RPMI7951 (cell line): ENCODE measurements at places on chromosomes 11 and 22. TPM values are rescaled to one million over a fixed set of nuclear protein-coding genes. Genes with fewer than 3 reads are reported as not detected.

The AAMDC gene
- 71.7 and 72.2 TPM in 2 replicates for total RNA-seq

GRCh38 chr22:38700270-38700788 lies 414 bp downstream of the JOSD1 start:
- peak; percentile 76 for DNase-seq

DNA sequence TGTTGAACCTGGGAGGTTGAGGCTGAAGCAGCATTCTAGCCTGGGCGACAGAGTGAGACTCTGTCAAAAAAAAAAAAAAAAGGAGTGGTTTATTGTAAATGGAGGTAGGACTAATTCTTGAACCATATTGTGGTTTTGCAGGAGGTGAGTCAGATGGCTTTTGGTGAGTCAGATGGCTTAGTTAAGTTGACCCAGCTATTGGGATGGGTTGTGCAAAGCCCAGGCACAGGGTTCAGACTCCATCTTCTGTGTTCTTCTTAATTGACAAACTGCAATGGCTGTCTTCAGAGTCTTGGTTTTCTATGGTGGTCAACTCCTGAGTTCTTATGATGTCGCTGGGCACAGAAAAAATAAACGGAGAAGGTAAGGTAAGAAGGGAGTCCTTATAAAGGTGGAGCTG lies 182.7 kb downstream of the ADAMTS15 start:
- DNase-seq: peak; percentile 96

GRCh38 chr11:84882056-84882455 lies 745.1 kb downstream of the DLG2 start:
- DNase-seq: no peak
